Gastrocnemius medialis (tissue), 4 donors: ENCODE measurements at places on chromosomes 3 and 15. TPM values are rescaled to one million over a fixed set of nuclear protein-coding genes. Genes with fewer than 3 reads are reported as not detected.

The CYP1A1 gene
- 3.0 TPM for total RNA-seq

The GABRA5 gene
- total RNA-seq, result not detected

The TIMP4 gene
- 23.0 TPM for total RNA-seq

The STRIT1 gene
- total RNA-seq, result 2,272 TPM

The ANKRD34C gene
- not detected for total RNA-seq

The SRPRB gene
- 20.4 TPM for total RNA-seq

The ARPP21 gene
- 58.7 TPM for total RNA-seq

The IGSF11 gene
- total RNA-seq, result 4.7 TPM

The ZNF621 gene
- total RNA-seq, result 7.8 TPM

The CCDC71 gene
- total RNA-seq, result 23.4 TPM

The B4GALT4 gene
- total RNA-seq, result 5.7 TPM

The CX3CR1 gene
- total RNA-seq, result 0.27 TPM

The ATP13A5 gene
- total RNA-seq, result not detected

The SCG5 gene
- total RNA-seq, result not detected

The EPHA6 gene
- total RNA-seq, result not detected
